Fibroblast of skin of right quadriceps (primary cell): ENCODE measurements at places on chromosomes 12 and 14.
A peak's percentile ranks its signal among the peaks of the same experiment; 100 is the strongest.

- DNase-seq: peak; percentile 8
Observed at GRCh38 chr12:87231818-87232217, 797.4 kb downstream of the C12orf50 start.

GRCh38 chr14:61460718-61461611, 139.6 kb downstream of the PRKCH start:
- no peak for DNase-seq

- no peak for DNase-seq
Observed at GRCh38 chr12:48816143-48816854, 2.0 kb upstream of the CACNB3 start.

DNA sequence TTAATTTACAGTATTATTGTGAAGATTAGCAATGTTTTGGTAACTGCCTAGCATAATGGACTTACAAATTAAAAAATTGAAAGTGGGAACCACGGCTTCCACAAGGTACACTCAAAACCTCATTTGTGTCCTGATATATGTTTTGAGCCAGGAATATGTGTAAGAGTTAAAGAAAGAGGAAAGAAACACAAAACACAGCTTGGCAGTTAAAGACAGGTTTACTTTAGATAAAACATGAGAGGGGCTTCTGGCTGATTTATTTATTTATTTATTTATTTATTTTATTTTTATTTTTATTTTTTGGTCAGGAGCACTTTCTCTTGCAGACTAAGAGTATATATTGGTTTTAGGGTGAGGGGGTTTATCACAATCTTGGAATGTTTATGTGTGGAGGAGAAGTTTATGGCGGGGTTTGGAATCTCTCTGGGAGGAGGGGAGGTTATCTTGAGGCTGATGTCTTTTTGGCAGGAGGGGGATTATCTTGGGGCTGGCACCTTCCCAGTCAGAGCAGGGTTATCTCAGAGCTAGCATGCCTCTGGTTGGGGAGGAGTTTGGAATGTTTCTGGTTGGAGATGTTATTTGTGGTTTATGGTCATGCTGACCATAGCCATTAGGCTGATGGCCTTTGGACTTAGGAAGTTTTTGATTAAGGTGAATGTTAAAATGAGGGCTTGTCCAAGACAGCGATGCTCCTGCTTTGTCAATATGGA, 436.7 kb downstream of the DAD1 start:
- DNase-seq: no peak

- DNase-seq: no peak
Observed at GRCh38 chr12:46533723-46534122, 161.2 kb upstream of the SLC38A2 start.
